NCI-H1417 (cell line): ENCODE measurements at places on chromosomes 6 and 20.

GRCh38 chr6:64580346-64580745 is 944.7 kb downstream of the PHF3 start:
- DNase-seq, result no peak

GRCh38 chr20:35908007-35908406 is 46.3 kb downstream of the SCAND1 start:
- no peak for DNase-seq

DNA sequence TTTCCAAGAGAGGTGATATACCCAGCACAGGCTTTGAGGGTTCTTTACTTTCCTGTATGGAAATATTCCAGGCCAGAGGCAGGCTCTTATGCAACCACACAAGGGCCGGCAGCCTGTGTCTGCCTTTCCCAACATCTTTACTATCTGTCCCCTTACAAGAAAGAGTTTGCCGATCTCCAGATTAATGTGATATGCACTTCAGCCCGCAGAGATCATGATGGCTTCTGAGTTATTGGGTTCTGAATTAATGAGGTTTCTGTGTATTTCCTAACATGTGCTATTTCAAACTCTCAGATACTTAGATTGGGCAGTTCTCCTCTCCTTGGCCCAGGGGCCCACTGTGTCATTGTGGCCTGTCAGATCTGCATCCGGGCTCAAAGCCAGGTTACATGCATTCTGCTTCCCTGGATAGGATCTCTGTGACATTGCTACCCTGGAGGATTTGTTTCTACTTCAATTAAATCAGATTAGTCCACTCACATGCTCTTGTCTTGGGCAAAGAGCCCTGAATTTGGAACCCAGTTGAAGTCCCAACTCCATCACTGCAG is 56.6 kb downstream of the TGM2 start:
- no peak for DNase-seq

DNA sequence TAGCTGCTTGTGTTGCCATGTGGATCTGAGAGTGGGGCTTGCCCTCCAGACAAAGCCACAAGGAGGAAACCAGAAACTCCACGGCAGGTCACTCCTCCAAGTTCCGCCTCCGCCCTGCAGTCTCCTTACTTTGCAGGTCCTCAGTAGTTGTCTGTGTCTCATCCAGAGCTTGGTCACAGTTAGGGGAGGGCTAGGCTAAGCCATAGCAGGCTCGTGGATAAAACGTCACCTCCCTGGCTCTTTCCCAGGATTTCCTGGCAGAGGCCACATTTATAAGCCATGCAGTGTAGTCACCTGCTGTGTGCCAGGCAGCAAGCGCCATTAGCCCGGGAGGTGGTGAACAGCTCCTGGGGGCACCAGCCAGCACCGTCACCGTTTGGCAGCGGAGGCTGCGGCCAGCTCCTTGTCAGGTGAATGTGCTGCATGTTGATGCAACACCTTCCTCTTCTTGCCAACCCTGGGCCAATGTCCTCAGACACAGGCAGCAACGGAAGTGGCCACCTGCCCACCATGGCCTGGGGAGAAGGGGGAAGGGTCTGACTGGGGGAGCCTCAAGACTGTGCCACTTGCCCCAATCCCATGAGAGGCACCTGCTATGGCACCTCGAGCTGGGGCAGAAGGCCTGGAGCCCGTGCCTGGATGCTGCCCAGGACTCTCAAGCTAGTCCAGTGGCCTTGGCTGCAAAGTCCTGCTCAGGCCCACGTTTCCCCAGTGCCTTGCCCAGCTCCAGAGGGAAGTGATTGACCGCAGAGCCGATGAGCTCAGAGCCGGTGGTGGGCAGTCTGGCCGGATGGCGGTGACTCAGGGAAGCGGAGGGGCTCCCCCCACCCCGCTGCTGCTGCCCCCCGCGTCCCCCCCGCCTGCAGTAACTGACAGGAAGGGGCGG is 39.0 kb upstream of the SLCO4A1 start:
- DNase-seq, result no peak

DNA sequence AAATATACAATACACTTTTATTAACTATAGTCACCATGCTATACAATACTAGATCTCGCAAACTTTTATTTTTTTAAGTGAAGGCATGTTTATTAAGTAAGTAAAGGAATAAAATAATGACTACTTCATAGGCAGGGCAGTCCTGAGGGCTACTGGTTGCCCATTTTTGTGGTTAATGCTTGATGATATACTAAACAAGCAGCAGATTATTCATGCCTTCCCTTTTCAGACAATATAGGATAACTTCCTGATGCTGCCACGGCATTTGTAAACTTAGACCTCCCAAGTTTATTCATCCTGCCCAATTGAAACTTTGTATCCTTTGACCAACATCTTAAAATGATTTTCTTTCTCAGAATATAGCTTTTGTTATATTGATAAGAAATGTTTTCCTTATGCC is 24.7 kb upstream of the HIVEP1 start:
- DNase-seq, result no peak

DNA sequence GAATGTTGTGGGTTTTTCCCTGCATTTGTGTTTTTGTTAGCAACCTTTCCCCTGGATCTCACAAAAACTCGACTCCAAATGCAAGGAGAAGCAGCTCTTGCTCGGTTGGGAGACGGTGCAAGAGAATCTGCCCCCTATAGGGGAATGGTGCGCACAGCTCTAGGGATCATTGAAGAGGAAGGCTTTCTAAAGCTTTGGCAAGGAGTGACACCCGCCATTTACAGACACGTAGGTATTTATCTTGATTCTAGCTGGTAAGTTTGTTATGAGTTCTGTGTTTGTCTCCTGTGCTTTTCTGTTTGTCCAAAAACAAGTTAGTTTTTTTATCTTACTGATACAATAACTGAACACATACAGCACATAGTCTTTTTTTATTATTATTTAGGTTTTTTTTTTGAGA is 3.0 kb downstream of the SLC25A27 start:
- DNase-seq, result no peak

DNA sequence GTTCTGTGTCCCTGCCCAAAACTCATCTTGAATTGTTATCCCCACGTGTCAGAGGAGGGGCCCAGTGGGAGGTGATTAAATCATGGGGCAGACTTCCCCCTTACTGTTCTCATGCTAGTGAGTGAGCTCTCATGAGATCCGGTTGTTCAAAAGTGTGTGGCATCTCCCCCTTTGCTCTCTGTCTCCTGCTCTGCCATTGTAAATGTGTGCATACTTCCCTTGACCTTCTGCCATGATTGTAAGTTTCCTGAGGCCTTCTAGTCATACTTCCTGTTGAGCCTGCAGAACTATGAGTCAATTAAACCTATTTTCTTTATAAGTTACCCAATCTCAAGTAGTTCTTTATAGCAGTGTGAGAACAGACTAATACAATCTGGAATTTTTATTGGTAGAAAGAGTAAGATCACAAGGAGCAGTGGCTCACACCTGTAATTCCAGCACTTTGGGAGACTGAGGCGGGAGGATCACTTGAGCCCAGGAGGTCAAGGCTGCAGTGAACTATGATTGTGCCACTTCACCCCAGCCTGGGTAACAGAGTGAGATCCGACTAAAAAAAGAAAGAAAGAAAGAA is 47.1 kb upstream of the SLC22A16 start:
- DNase-seq, result no peak

GRCh38 chr20:10618611-10619245 is 55.1 kb downstream of the JAG1 start:
- no peak for DNase-seq

- DNase-seq, result no peak
Observed at GRCh38 chr6:40340957-40341356, 246.2 kb downstream of the LRFN2 start.

DNA sequence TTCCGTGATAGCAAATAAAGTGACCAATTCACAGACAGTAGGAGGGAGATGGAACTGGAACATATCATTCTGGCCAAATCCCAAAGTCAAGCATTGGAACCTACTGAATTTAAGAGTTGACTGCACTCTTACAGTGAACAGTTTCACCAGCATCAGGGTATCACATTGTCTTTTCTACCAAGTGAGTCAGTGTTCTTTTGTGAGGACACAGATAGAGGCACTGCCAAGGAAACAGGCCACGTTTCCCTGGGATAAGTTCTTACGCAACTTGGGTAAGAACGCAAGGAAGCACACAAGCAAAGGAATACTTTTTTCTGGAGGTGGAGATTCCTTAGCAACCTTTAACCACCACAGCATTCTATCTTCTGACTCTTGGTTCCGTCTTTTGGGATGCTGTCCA is 28.6 kb upstream of the ENPP5 start:
- no peak for DNase-seq

DNA sequence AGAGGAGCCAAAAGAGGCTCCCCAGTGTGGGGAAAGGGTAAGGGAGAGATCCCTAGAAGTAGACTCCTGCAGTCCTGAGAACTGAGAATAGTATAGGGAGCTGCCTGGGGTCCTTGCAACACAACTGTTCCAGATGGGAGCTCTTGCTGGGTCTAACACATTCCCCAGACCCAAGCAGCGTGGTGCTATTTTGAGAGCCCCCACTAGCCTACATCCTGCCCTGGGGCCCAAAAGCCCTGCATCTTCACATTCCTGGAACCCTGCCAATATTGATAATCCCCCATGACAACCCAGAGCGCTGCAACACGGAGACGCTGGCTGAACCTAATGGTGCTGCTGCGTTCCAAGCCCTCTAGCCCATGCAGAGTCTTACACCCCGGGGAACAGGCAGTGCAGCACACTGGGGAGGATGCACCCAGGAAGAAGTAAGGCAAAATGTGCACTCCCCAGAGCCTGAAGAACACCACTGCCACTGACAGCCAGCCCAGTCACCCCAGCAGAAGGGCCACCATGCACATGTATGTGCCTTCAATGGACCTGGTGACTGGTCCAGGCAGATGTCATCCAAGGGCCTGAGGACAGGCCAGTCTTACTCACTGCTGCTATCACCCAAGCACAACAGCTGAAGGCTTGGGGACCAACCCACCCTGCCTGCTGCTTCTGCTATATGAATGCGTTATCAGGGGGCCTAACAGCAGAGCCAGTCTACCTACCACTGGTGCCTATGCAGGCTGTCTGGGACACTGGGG is 7.0 kb upstream of the RNF217 start:
- no peak for DNase-seq

DNA sequence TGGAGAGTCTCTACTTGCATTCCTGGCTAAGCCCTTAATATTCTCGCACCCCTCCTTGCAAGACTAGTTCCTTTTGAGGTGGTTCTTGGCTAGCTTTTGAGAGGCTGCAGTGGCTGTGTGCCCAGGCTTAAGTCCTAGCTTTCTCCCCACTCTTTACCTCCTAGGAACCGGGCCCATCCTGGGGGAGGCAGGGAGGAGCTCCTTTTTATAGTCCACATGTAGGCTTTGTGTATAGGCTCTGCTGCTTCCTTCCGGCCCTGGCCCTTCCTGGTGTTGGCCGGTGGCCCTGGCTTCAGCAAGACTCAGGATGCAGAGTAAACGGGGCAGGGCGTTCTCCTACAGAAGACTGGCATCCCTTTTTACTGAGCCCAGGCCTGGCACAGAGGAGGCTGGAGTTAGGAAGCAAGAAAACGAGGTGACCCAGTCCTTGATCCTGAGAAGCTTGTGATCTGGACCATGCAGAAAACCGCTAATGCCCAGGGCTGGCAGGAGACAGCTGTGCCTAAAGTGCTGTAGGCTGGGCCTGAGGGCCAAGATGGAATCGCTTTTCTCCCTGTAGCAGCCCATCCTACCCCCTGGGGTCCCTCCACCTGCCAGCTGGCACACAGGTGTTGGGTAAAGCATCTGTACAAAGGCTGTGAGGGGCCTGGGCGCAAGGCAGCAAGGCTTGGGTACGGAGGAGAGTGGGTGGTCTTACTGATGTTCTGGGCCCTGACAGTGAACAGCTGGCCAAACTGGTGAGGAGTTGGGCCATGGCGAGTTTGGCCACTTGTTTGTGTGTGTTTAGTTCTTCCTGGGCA is 8.7 kb downstream of the PLCG1 start:
- no peak for DNase-seq

DNA sequence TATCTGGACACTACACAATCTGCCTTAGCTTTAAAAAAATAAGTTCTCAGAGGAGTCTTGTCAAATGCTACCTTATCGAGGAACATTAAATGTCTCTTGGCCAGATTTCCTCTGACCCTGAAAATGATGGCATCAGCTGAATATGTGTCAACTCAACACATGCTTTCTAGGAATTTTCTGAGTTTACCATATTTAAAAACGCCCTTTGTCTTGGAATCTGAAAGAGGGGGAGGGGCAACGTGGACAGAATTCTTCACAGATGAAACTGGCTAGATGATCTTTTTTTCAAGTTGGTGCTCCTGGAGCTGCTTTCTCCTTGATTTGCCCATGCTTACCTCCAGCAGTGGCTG is 5.1 kb downstream of the SOX4 start:
- DNase-seq, result no peak

DNA sequence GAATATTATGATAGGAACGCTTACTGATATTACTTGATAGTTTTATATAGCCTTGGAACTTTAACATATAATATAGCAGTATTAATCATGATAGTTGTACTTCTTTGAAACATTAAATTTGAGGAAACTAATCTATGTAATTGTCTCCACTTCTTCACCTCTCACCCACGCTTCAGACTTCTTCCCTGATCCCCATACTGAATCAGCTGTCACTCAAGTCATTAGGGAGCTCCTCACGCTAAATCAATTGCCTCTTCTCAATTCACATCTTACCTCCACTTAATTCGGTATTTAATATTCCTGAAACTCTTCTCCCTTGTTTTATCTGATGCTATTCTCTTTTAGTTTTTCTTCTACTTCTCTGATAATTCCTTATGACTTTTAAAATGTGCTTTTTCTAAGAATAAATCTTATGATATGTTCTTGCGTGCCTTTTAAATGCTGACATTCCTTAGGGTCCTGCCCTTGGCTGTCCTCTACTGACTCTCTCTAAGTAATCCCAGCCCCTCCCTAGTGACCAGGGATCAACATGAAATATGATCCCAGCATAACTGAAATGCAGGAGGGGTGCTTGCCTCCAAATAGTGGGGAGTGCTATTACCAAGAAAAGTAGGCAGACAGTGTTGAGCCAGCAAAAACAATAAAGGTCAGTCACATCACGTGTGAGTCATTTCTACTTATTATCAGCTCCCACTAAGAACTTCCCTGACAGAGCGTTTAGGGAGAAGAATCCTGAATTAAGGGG is 9.9 kb downstream of the ANKRD66 start:
- no peak for DNase-seq

GRCh38 chr6:68975064-68975463 is 340.0 kb downstream of the ADGRB3 start:
- DNase-seq, result no peak

DNA sequence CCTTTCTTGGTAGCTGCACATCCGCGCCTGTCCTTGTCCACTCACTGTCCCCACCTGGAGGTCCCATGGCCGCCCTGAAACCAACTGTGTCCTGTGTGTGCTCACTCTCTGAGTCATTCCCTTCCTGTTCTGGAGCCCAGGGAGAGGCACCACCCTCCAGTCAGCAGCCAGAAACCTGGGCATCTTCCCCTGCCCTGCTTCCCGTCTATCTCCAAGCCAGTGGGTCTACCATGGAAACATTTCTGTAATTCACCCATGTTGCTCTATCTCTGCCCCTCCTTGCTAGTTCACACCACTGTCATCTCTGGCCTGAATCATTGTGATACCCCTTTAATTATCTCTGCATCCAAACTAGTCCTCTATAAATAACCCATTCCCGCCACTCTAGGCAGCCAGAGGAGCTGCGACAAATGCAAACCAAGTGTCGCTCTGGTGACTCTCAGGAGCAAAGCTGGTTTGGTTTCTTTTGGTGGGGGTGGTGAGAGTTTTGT is 28.8 kb upstream of the SYNJ2 start:
- no peak for DNase-seq

GRCh38 chr6:107690643-107691061 is 133.5 kb downstream of the SCML4 start:
- no peak for DNase-seq

GRCh38 chr6:11830105-11830504 is 51.5 kb upstream of the ADTRP start:
- DNase-seq, result no peak
